AG10803 (cell line): ENCODE measurements at places on chromosomes 2 and 18.

- peak; percentile 26 for DNase-seq
Observed at GRCh38 chr2:128549646-128550260, 231.1 kb upstream of the HS6ST1 start.

DNA sequence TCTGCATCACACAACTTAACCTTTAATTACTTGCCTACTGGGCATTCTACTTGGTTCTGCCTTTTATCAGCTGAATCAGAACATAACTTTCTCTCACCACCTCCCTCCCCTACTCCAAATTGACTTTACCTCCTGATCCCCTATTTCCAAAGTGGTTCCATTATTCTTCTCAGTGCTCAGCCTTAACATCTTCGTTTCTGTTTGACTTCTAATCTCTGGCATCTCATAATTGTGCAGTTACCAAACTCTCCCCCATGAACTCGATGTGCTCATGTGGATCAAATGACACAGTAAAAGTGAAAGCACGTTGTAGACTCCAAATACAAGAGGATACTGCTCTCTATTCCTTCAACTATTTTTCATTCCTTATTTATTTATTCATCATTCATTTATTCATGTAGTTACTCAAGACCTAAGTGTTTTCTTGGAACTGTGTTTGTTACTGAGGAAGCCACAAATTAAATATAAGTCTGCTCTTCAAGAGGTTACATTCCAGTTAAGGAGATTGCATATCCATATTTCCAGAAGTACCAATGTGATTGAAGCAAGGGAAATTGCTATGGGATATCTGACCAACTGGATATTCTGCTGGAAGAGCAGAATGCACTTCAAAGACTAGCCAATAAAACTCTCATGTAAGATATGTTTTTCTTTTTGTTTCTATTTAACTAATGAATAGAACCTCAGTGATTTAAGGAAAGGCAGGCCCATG, 158.8 kb downstream of the TMEFF2 start:
- DNase-seq = peak; percentile 60

- no peak for DNase-seq
Observed at GRCh38 chr2:40266201-40266600, 185.7 kb downstream of the SLC8A1 start.

GRCh38 chr2:225534697-225535096, 135.2 kb downstream of the NYAP2 start:
- no peak for DNase-seq

DNA sequence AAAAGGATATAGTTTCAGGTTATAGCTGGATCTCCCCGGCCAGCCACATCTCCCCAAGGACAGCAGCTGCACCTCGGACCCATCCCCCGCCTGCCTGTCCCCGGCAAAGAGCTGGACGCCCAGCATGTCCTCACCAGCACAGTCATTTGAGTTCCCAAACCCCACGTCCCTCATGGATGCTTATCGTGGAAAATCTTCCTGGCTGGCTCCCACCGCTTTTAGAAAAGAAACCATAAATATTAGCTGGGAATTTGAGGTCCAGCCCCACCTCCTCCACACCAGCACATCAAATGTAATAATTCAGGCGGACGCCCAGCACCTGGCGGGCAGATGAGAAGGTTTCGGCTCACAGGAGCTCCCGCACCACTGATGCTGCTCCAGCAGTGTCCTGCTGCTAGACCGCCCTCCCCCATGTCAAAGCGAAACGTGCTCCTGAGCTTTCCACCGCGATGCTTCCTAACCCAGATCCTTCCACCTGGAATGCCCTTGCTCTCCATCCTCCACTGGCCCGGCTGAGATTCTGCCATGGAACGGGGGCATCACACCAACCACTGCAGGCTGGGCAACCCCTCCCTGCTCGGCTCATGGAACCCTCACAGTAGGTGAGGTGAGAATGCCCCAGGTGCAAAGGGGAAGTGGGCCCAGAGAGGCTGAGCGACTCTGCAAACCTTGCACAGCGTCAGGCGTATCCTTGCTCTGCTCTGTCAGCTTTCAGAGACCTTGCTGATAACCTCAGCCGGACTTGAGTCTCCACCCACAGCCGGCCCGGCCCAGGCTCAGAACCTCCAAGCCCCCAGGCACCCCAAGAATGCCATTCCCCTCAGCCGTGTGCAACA, 71.5 kb upstream of the GPC1 start:
- no peak for DNase-seq
